ENCODE measurements at places on chromosomes 6 and 20.

DNA sequence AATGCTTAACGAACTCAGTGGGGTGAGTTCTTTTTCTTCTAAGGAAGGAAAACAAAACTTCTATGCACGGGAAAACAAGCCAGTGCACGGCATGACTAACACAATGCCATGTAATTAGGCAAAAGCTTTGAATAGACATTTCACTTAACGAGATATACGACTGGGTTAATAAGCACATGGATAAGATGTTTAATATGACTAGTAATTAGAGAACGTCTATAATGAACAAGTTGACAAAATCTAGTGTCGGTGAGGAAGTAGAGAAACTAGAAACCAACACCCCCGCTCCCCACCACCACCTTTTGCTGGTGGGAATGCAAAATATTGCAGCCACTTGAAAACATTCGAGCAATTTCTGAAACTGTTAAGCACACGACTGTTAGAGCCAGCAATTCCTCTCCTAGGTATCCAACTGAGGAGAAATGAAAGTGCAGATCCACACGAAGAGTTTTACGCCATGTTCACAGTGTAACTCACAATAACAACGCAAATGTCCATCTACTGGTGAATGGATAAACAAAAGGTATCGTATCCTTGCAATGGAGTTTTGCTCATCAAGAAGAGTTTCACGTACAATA is 644.9 kb upstream of the AGPAT4 start:
- no peak for DNase-seq

GRCh38 chr20:11012975-11013374 is 339.2 kb upstream of the JAG1 start:
- no peak for DNase-seq

DNA sequence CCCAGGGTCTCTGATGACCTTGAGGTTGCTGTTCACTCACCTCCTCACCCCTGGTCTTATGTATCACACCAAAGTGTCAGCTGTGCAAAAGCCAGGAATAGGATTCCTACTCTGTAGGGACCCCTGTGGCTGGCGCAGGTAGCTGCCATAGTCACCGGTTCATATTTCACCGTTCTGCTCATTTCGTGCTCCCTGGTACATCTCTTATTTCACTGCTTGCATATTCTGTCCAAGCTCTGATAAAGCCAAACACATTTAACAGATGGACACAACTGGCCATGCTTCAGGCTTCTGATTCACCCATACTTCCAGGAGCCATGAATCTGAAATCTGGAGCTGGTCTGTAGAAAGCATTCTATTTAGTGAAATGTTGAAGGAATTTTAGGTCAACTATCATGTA is 20.5 kb downstream of the SLC22A3 start:
- DNase-seq, result no peak

DNA sequence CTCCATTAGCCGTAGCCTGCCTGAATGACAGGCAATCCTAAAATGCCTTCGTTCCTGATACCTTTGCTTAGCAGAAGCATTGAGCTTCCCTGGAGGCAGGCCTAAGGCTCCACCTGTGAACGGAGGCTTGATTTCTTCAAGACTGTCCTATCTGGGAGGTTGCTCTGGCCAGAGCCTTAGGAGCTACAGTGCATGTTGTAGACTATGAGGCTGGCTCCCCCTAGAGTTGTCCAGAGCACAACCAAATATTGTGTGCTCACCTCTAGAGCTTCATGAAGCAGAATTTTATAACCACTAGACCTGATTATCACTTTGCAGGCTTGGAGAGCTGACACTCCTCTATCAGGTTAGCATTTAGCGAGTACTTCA is 217.8 kb downstream of the MAFB start:
- no peak for DNase-seq

DNA sequence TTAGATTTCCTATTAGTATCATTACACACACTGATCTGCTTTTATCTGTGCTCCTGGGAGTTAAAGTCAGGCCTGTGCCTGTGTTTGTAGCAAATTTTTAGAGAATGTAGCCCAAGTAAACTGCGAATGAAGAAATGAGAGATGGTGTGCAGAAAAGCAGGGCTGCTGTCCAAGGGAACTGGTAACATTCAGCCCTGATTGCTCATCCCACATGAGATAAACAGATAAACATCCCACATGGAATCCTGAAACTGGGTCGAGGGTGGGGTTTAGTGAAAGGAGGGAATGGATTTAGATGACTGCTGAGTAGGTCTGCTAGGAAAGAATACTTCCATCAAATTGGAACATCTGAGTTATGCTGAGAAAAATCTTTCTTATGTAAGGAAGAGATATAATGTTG is 69.1 kb downstream of the GRIK2 start:
- no peak for DNase-seq

DNA sequence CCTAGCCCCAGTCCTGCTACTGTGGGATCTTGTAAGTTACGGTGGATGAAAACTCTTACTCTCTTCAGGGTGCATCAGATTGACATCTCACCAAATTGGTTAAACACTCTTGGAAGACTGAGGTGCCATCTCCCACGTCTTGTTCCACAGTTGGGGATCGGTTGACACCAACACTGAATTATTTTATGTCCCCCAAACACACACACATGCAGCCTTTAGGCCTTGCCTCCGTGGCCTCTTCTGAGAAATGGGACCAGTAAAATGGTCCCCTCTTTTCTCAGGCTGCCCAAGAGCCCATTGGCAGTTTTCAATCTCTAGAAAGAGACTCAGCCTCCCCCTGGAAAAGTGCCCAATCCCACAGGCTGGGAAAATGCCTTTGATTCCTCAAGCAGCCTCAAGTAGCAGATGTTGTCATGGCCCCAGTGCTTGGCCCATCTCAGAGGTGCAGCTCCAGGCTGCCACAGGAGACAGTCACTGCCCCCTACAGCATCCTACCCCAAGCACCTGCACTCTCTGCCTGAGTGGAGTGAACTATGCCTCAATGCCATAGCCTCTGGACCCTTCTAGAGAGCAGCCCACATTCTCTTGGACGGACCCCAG is 163.9 kb downstream of the ANKRD60 start:
- no peak for DNase-seq

GRCh38 chr20:59123011-59123677 is 40.5 kb upstream of the ZNF831 start:
- no peak for DNase-seq

- DNase-seq, result no peak
These were observed 206.8 kb downstream of the TINAG start for GRCh38 chr6:54515013-54515412.

- no peak for DNase-seq
These were observed 7.6 kb downstream of the ENTPD6 start for GRCh38 chr20:25203089-25203488.

DNA sequence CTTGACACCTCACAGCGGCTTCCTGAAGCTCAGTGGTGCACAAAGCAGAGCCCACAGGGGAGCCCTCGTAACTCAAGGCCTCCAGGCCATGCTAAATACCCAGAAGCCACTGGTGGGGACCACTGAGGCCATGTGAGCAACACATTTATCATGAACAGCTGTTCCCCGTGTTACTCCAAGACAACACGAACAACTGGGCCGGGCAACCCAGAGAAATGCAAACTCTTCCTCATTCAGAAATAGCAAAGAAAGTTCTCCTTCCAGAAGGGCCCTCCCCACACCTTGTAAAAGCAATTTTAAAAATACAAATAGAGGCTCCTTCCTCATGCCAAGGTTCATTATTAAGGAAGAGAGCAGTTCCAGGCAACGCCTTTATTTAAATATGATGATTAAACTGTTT is 36.3 kb upstream of the SLCO4A1 start:
- no peak for DNase-seq

DNA sequence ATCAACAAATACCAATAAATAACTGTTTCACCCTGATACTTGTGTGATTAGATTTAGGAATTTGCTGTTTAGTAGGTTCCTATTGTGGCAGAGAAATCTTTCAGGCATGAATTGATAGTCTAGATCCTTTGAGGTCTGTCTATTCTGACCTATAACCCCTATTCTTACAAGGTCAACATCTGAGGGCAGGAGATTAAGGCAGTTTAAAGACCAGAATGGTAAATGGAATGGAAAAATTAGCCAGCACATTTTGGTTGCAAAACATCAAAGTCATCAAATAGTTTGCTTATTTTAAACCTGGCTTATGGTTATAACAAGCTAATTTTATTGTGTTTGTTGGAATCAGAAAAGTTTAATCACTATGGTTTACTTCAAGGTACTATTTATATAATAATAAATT is 78.4 kb downstream of the LIN28B start:
- DNase-seq, result no peak

DNA sequence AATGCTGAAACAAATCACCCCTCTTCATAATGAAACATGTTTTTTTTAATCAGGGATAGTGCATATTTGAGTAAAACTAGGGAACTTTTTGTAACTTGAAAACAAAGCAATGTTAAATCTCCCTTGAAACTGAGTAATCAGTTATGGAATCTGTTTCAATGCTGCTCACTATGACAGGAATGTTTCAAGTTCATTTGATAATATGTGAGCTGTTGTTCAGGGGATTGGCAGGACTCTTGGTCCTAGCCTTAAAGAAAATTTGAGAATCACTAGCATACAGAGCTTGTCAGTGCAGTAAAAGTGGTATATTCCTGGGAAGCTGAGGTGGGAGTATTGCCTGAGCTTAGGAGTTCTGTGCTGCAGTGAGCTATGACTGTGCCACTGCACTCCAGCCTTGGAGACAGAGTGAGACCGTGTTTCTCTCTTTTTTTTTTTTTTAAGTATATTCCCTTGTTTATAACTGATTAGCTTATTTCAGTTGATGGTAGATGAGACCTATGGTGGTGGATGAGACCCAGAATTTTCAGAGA is 21.6 kb upstream of the CALHM6 start:
- no peak for DNase-seq

DNA sequence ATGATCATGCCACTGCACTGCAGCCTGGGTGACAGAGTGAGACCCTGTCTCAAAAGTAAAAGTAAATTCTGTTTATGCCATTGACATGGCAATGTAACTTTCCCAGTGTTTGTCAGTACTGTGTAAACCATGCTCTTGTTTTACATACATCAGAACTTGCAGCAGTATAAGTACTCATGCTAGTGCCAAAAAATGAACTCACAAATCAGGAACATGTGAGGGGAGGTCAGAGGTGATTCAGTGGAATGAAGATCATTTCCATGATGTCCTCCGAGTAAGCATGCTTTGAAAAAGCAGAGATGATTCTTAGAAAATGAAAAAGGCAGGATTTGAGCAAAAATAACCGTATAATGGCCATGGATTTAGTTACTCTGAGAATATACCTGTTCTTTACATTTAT is 81.9 kb downstream of the ANKS1A start:
- no peak for DNase-seq

GRCh38 chr6:120320481-120321162 is 971.1 kb upstream of the MAN1A1 start:
- DNase-seq, result no peak

DNA sequence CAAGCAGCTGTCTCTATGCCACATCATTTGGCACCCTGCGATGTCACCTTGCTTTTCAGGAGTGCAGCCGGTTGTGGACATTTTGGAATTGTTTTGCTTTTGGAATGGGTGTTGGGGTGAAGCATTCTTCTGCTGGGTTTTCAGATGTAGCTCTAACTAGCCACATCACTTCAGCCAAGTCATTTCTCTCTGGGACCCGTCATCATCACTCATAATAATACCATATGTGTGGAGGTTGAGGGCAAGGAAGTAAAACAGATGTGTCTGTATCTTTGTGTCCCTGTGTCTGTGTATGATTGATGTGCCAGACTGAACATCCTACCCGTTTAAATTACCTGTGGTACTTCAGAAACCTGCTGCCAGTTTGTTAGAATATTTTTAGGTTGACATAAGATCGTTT is 49.5 kb upstream of the TULP4 start:
- no peak for DNase-seq

DNA sequence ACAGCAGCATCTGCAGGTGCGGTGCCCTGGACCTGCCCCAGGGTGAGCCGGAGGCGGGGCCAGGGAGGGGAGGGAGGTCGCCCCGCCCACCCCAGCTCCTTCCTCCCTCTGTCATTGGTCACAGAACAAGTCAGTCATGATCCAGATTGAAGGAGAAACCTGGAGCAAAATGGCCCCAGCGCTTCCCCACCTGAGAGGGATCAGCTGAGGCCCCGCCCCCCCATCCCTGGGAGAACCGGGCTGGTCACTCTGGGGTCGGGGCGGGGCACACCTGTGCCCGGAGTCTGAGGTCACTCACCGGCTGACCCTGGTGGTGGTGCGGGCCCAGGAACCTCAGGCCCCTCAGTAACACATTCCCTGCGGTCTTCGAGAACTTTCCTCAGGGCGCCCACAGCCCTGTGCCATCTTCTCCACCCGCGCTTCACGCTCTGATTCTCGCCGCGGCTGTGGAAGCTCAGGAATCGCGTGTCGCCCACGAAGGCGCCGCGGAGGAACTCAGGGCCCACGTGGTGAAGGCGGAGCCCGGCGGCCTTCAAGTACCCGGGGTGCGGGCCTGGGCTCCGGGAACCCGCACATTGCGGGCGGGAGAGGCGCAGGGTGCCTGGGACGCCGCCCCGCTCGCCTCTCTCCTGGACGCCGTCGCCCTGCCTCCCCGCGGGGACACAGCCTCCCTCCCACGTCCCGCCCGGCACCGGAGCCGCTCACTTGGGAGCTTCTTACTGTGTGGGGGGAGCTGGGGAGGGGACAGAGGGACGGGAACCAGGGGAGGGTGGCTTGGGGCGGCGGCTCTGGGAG is 36.4 kb upstream of the HLA-C start:
- no peak for DNase-seq

DNA sequence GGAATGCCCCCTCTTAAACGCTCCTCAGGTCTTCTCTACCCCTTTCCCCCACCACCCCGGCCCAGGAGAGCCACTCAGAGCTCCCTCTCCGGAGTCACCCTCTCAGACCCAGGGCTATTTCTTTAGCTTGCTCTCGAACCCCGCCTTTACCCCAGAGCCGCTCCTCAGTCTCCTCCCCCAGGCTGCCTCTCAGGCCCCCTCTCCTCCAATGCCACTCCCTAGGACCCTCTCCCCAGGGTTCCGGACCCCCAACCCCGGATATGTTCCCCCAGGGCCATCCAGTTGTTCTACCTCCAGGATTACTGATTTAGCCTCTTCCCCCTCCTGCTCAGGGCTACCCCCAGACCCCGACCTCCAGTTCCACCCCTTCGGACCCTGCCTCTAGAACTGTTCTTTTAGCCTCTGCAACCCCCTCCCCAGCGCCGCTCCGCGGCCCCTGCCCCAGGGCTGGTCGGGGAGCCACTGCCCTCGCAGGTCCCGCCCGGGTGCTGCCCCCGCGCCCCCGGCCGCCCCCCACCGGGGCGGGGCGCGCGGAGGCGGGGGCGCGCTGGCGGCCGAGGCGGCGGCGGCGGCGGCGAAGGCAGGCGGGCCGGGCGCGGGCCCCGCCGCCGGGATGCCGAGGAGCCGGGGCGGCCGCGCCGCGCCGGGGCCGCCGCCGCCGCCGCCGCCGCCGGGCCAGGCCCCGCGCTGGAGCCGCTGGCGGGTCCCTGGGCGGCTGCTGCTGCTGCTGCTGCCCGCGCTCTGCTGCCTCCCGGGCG is at the start of gene MMP24:
Gene MMP24 (plus strand): TSS at position 565 of the 758 bp plus-strand sequence. CDS start 49 bp downstream, at position 614.
- no peak for DNase-seq

DNA sequence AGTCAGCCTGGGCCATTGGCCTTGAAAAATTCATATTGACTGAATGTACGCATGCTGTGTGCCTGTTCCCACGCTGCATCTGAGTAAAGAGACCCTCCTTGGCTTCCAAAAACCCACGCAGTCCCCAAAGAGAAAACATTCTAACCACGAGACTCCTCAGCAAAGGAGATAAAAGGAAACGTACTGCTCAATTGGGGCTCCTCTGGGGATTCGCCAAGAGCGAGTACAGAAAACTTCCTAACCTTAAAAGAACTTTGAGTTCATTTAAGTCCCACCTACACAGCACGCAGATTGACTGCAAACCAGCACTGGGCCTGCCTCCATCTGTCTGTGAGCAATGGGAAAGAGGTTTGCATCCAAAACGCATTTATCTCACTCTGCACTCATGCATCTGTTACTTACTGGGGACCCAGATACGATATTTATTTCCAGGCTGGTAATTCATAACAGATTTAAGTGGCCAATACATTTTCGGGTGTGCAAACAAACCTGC is 505.9 kb upstream of the CHD6 start:
- no peak for DNase-seq

All from uterus (tissue), 4 donors.